ENCODE measurements at places on chromosomes 1 and 21.

DNA sequence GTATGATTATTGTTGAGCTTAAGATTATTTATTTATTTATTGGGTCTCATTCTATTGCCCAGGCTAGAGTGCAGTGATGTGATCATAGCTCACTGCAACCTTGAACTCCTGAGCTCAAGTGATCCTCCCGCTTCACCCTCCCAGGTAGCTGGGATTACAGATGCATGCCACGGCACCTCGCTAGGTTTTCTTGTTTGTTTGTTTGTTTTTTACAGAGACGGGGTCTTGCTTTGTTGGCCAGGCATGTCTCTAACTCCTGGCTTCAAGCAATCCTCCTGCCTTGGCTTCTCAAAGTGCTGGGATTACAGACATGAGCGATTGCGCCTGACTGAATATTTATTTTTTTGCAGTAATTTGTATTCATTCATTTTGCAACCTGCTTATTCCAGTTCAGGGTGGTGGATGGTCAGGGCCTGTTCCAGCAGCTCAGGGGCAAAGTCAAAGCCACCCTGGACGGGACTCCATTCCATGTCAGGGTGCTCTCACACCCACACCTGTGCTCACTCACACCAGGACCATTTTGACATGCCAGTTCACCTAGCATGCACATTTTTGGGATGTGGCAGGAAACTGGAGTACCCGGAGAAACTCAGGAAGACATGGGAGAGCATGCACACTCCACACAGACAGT lies 29.6 kb upstream of the RASAL2 start:
- no peak for DNase-seq

GRCh38 chr1:33241866-33242265 lies 14.4 kb upstream of the ZNF362 start:
- DNase-seq = no peak

DNA sequence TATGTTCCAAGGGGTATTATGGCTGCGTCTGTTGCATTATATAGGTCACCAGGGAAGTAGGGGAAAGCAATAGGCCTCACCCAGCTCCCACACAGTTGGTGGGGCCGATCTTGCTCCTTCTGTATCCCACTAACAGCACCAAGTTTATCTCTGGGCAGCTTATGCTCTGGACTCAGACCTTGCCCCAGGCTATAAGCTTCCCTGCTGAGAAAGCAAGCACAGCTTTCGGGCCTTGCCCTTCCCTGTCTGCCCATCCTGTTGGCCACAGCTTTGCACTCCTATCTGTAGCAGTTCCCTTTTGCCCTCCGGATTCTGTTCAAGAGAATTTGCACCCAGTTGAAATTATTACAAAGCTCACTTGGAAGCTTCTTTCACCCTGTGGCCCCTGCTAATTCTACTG lies 12.9 kb downstream of the KCNE1 start:
- no peak for DNase-seq

DNA sequence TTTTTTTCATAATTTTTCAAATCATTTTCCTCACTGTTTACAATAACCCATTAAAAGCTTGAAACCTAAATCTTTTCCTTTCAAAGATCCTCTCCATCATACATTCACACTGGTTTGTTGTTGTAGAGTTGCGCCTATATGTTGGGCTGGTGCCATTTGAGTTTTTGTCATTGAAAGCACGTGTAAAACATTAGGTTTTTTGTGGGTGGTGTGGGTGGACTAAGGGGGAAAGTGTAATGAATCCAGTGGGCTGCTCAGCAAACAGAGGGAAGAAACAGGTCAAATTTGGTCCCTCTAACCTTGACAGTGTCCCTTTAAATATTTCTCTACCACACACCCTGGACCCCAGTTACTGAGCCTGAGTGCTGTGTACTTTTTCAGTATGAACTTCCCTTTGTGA lies 46.8 kb downstream of the KDM1A start:
- DNase-seq = no peak

DNA sequence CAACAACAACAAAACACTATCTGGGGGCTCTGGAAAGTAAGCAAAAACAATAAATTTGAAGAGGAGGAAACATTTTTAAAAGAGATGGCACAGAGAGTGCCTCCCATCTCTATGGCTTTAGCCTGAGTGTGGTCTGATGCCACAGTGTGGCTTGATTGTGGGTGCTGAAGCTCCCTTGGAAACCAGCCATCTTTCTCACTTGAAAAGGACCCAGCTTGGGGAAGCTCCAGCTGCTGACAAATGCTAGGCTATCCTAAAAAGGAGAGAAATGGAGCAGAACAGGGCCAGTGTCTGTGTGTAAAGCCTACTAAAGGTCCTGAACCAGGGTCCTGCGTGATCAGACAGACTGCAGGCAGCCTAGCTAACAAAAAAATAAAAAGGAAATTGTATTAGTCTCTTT lies 642.0 kb upstream of the PTBP2 start:
- DNase-seq = no peak

- DNase-seq = peak; percentile 38
Measured at GRCh38 chr1:67685558-67686266, 711 bp downstream of the GADD45A start.

DNA sequence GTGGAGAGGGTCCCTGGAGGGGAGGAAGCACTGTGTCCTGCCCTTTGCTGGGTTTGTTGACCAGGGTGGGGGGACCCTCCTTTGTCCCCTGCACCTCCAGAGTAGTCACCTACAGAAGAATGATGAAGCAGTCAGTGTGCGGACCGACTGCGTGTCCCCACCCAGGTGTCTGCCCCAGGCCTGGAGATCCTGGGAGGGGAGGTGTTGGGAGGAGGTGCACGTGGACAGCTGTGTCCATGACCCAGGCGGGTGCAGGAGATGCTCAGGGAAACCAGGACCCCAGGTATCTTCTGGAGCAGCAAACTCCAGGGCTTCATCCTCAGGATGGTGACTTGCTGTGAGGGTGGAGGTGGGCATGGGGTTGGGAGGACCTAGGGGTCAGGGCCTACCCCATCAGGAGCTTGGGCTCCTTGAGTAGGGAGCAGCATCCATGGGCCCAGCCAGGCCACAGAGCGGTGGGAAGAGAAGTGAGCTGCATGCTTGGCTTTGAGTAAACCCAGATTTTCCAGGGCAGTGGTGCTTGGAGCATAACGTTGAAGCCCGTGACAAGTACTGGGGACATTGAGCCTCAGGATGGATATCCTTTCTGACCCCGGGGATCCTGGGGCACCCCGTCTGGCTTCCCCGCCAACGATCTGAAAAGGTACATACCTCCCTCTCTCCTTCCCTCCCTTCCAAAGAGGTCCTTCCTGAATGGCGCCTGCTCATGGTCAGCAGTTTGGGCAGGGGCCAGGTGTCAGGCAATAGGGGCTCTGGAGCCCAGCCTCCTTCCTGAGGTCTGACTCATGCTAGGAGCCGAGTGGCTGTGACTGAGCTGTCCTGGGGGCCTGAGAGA lies 13.7 kb downstream of the ACTRT2 start:
- DNase-seq = no peak

DNA sequence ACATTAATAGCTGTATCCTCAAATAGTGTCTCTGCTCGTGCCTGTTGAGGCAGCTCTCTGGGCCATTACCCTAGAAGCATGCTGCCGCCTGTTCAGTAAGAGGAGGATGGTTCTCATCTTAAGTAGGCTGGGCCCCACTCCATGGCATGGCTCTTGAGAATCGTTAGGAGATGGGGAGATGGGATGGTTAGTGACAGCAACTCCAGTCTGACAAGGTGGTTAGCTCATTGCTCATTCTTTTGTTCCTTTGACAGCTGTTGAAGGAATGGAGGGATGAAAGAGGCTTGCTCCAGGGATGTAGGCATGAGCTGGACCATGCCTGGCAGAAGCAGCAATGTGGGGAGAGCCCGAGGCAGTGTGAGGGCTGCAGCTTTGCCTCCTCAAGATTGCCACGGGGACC lies 68.2 kb downstream of the MAP10 start:
- no peak for DNase-seq

GRCh38 chr1:40651138-40651857 lies 14.2 kb downstream of the RIMS3 start:
- DNase-seq = no peak

GRCh38 chr1:10897981-10898728 lies 101.7 kb upstream of the CASZ1 start:
- no peak for DNase-seq

DNA sequence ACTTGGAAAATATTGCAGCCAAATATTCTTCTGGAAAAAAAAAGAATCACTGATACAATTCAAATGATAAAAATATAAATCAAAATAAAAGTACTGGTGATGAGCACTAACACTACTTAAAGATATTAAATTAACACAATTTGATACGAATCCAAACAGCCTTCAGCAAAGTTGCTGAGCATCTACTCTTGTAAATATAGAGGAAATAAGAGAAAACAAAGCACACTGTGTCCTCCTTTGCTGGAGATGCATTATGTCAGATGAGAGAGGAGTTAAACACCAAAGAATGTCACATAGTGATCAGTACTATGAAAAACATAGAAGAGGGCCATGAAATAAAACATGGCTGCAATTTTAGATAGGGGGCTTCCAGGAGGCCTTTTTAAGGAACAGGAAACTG lies 177.4 kb upstream of the RNPC3 start:
- DNase-seq = no peak

DNA sequence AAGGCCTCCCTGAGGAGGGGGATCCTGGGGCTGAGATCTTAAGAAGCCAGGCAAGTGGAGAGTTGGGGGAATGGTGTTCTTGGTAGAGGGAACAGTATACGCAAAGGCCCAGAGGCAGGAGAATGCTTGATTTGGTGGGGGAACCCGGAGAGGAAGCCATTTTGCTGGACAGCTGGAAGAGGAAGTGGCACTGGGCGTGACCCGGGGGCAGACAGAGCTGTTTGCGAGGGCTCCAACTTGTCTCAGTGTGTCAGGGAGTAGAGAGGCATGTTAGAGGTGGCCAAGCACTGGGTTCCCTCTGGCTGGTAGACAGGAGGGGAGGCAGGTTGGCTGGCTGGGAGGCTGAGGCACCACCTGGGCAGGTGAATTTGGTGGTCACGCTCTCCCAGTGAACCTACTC lies 96.3 kb upstream of the ACTL8 start:
- DNase-seq = no peak

DNA sequence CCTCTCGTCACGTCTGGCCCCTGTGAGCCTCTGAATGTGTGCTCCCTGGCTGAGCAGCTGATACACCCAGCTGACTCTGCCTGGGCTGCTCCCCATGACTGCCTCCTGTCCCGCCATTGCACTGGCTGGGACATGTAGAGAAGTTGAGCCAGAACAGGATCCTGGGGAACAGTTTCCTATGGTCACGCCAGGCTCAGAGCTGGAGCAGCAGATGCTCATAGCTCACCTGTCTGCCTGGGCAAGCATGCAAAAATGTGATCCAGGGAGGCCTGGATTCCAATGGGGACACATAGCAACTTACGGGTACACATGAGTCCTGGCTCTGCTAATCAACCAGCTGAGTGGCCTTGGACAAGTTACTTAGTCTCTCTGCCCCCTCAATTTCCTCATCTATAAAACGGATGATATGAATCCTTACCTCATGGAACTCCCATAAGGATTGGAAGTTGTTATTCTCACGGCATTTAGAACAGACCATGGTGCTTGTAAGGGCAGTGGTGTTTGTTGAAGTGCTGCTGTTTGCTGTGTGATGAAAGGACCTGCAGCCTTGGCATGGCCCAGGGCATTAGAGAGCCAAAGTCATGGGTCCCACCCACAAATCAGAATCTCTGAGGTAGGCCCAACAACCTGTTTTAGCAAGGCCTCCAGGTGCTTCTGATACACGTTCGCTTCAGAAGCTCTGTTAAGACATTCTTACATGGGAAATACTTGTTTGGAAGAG lies 150.3 kb upstream of the VANGL1 start:
- no peak for DNase-seq

- no peak for DNase-seq
Measured at GRCh38 chr1:78141531-78142231, 95.9 kb downstream of the GIPC2 start.

GRCh38 chr21:45643021-45643980 lies at the start of gene PCBP3:
Gene PCBP3 (plus strand): TSS chr21:45643725. CDS start chr21:45850086, 206,361 bp downstream.
- peak; percentile 99 for DNase-seq

DNA sequence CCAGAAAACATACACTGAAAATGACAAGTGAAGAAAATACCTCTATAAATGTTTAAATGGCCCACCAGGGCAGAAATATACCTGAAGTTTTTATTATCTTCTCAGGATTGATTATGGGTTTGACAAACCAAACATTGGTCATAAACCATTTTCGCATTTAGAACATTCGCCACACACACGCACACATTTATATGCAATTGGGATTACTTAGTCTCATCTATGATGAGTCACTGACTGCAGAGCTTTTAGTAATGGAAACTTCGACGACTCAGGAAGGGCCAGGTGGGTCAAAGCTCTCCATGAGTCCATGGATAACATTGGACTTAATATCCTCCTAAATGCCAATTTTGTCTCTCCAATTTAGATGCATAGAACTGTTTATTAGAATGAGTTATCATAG lies 16.9 kb downstream of the NRDC start:
- no peak for DNase-seq

- no peak for DNase-seq
Measured at GRCh38 chr1:28290851-28291250, 31.5 kb downstream of the SESN2 start.

GRCh38 chr1:27388337-27389005 lies 4.0 kb upstream of the GPR3 start:
- peak; percentile 65 for DNase-seq

GRCh38 chr1:204744107-204744779 lies 58.7 kb upstream of the LRRN2 start:
- no peak for DNase-seq

- no peak for DNase-seq
Measured at GRCh38 chr1:67749263-67749843, 64.4 kb downstream of the GADD45A start.

DNA sequence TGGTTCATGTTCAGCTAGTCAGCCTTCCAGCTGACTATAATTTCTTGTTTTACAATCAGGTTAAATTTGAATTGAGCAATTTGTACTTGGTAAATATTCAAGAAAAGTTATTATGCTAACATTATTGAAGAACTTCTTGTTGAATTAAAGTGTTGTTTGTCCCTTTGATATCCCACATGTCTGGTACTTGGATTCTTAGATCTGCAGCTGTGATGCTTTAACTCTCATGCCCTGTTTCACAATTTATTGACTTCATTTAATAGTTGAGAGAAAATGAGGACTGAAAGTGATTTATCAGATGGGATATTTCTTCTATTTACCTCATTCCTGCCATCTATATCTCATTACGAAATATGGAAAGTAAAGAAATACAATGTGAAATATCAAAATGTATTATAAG lies 92.8 kb downstream of the FASLG start:
- DNase-seq = no peak
